Small intestine (tissue), 16 donors: ENCODE measurements at places on chromosomes 7 and 10.

GRCh38 chr10:50392966-50393718, 141.8 kb upstream of the ASAH2 start:
- peak; percentile 77 for DNase-seq

GRCh38 chr7:111531993-111532392, 30.3 kb downstream of the IMMP2L start:
- DNase-seq: no peak

- peak; percentile 11 for DNase-seq
Measured at GRCh38 chr10:86601956-86602602, 52.3 kb upstream of the OPN4 start.

GRCh38 chr7:155722118-155722517, 77.7 kb downstream of the RBM33 start:
- DNase-seq: no peak

- DNase-seq: no peak
Measured at GRCh38 chr10:570628-571163, 118.8 kb downstream of the DIP2C start.

DNA sequence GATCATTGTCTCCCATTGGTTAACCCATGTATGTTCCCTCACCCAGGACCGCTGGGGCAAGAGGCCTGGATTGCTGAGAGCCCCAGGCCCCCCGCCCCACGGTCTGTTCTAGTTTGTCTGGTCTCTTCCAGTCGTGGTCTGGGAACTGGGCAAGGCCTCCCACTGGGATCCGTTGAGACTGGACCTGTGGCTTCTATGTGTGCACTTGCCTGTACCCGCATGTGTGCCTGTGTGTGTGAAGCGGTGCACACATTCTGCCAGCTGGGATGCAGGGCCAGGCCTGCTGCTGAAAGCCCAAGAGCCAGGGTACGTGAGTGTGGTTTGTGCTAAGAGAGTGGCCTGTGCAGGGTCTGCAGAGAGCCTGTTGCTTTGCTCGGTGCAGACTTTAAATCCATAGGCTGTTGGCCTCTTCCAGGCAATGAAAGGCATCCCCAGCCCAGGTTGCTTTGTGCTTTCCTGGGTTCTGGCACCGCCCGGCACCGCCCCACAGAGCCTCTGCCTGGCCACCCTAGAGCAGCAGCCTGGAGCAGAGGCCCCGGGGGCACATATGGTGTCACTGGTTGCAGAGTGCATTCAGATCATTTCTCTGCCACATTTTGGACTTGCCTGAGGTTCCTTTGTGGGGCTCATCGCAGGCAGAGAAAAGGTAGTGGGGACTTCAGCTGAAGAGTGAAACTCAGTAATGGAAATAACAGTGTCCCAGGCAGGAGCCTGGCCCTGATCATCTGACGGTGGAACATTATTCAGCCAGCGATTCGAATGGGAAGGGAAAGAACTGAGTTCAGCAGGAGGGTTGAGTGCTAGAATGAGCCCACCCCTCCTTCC, 215.5 kb downstream of the GLRX3 start:
- no peak for DNase-seq

GRCh38 chr7:94145602-94146001, 141.4 kb upstream of the BET1 start:
- DNase-seq: no peak

- no peak for DNase-seq
Measured at GRCh38 chr7:98997846-98998245, 119.5 kb downstream of the TRRAP start.

GRCh38 chr7:92809397-92809759, 27.0 kb downstream of the CDK6 start:
- DNase-seq: no peak

DNA sequence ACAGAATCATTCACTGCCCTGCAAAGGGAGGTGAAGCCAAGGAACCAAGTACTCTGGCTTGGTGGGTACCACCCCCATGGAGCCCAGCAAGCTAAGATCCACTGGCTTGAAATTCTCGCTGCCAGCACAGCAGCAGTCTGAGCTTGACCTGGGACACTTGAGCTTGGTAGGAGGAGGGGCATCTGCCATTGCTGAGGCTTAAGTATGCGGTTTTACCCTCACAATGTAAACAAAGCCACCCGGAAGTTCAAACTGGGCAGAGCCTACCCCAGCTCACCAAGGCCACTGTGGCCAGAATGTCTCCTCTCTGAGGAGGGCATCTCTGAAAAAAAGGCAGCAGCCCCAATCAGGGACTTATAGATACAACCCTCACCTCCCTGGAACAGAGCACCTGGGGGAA, 1050.0 kb upstream of the GHITM start:
- DNase-seq: no peak

DNA sequence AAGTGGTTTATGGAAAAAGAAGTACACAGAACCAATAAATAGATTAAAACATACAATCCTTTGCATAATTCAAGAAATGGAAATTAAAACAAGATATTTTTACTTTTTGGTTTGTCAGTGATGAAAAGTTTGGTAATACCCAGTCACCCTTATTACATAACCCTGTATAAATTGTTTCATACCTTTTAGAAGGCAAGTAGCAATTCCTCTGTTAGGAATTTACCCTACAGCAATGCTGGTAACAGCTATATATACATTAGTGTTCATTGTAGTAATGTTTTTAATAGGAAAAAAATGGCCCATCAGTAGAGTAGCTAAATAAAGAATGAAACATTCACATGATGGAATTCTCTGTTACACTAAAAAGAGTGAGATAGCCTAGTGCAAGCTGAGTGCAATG, 42.7 kb downstream of the PTPN12 start:
- DNase-seq: no peak

GRCh38 chr10:21263263-21263803, 262.1 kb downstream of the SKIDA1 start:
- no peak for DNase-seq

GRCh38 chr7:133582766-133583523, 330.1 kb downstream of the EXOC4 start:
- DNase-seq: no peak

- no peak for DNase-seq
Measured at GRCh38 chr10:120738658-120739057, 112.5 kb upstream of the WDR11 start.

DNA sequence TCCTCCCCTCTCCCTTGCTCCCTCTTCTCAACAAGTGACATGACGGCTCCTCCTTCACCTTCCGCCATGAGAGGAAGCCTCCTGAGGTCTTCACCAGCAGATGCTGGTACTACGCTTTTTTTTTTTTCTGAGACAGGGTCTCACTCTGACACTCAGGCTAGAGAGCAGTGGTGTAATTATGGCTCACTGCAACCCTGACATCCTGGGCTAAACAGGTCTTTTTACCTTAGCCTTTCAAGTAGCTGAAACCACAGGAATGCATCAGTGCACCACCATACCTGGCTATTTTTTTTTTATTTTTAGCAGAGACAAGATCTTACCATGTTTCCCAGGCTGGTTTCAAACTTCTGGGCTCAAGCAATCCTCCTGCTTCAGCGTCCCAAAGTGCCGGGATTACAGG, 43.6 kb downstream of the MDH2 start:
- DNase-seq: no peak

- no peak for DNase-seq
Measured at GRCh38 chr10:99647601-99648151, 11.6 kb upstream of the ENTPD7 start.

DNA sequence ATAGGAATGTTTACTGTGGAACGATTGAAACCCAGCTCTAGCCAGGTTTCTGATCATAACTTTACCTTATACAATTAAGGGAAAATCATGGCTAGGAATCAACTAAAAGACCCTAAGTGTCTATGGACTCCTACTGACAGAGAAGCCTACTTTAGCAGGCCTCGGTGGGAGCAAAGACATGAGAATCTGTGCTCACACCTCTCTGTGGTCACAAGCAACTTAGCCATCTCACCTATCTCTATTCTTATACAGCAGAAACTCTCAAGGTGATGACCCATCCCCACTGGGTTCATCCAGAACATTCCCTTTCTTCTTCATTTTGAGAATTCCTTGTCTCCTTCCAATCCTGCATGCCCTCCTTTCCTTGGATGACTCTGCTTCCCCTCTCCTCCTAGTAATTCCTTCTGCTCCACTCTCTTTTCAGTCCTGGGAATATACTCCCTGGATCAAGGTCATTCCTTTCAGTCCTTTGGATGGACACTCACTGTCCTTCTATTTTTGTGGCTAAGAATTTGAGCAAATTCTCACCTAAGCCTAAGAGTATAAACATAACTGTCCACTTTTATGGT, 2.9 kb downstream of the BLNK start:
- no peak for DNase-seq

DNA sequence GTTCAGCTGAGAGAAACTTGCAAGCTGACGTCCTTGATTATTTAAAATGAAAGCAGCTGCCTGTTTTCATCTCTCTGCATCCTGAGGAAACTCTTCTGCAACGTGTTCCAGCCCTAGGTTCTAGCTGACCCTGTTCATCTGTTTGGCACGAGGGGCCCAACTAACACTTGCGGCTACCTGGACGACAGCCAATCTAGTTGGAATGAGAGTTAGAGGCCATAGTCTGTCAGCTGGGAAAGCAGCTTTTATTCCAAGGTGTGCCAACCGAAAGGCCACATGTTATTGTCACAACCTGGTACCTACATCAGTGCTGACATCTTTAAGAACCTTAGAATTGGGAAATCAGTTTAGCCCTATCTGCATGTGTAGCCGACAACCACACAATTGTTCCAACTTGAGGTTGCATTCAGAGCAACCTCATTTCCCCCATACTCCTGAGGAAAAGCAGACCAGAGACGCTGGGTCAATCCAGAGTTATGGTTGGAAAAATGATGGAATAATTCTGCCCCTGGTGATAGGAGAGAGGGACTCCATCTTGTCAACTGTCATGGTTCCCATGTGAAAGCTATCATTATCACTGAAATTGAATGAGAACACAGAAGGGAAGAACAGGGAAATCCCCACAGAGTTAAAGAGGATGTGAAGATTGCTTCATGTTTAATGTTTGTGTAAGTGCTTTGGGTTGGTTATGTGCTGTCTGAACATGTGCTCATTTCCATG, 121.6 kb downstream of the EGFR start:
- DNase-seq: no peak

- no peak for DNase-seq
Measured at GRCh38 chr10:34647160-34647559, 167.9 kb downstream of the PARD3 start.

DNA sequence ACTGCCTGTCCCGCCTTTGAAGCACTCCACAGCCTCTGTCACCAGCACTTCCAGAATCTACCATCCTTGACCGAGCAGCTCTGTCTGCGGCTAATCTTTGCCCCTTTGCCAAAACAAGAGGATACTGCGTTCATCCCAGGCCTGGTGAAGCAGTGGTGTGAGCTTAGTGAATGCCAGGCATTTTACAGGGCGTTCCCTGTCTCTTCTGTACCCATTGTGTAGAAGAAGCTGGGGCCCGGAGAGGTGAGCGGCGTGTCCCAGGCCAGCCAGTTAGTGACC, 61.2 kb downstream of the C10orf105 start:
- no peak for DNase-seq

- DNase-seq: no peak
Measured at GRCh38 chr10:61211468-61211867, 241.7 kb downstream of the TMEM26 start.

DNA sequence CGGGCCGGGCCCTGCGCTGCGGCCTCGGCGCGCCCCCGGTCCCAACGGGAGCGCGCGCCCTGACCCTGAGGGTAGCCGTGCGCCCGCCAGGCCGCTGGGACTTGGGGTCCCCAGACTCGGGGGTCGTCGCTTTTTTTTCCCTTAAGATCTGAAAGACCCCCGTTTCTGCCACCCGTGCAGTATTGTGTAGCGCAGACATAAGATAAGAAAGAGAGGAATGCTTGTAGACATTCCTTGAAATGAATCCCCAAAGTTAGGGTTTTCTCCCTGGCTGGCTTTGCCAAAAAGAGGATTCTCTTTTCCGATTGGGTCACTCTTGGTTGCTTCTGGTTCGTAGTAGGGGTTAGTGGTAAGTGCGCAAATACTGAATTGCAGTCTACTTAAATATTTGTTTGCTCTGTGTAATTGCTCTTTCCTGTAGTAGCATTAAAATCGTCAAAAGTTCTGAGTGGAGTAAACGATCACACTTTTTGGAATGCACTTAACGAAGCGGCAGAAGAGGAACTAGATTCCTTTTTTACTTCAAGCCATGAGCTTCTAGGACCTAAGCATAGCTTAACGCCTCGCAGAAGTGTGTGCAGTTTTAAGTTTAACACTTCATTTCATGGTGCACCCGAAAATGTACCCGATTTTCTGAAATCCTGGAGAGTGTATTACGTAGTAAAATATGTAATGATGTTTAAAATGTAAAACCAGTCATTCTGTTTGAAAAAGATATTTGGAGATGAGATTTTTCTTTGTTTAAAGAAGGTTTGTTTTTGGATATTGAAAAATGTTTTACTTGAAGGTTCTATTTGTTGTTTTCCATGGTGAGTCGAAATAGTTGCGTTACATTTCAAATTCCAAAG, 1.3 kb downstream of the CUL1 start:
- DNase-seq: peak; percentile 10

- DNase-seq: no peak
Measured at GRCh38 chr10:127142136-127142535, 54.3 kb downstream of the INSYN2A start.

- no peak for DNase-seq
Measured at GRCh38 chr7:31000779-31001178, 37.0 kb downstream of the GHRHR start.

- no peak for DNase-seq
Measured at GRCh38 chr7:28939367-28939766, 18.8 kb downstream of the TRIL start.

GRCh38 chr10:97012470-97012869, 173.3 kb downstream of the SLIT1 start:
- DNase-seq: no peak
